BJ (cell line): ENCODE measurements at places on chromosomes 6 and 20.

GRCh38 chr6:166779963-166780683, 153.1 kb upstream of the RPS6KA2 start:
- no peak for DNase-seq

- no peak for DNase-seq
Observed at GRCh38 chr20:51720854-51721253, 47.3 kb downstream of the ATP9A start.

GRCh38 chr6:75386050-75386770, 101.6 kb upstream of the TMEM30A start:
- no peak for DNase-seq

- DNase-seq, result no peak
Observed at GRCh38 chr20:39433466-39433865, 471.3 kb downstream of the DHX35 start.

- DNase-seq, result no peak
Observed at GRCh38 chr6:11208267-11208666, 24.2 kb downstream of the NEDD9 start.

DNA sequence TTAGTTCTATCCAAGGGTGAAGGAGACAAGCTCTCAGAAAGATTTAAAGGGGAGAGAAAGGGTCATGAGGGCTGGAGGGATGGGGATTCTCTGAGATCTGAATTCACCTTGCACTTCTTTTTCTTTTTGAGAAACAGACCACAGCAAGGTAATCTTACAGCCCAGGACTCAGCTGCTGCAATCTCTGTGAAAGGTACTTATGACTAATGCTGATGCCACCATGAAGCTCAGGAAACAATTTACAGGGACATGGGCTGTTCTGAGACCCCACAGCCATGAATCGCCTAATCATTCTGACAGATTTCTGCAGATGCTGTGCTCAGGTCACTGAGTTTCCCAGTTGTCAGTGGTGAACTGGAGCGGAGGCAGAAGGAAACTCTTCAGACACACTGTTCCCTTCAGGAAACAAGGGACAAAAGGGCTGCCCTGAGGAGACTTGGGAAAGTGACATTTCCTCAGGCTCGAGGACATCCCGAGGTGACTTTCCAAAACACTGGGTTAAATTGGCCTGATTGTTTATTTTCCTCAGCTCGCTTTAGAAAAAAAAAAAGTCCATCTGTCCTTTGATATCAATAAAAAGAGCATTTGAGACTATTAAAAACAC, 103.8 kb upstream of the PLCB4 start:
- no peak for DNase-seq

- no peak for DNase-seq
Observed at GRCh38 chr6:79984261-79984660, 20.2 kb upstream of the TTK start.

GRCh38 chr6:87171938-87172633, 16.7 kb downstream of the ZNF292 start:
- DNase-seq, result no peak

DNA sequence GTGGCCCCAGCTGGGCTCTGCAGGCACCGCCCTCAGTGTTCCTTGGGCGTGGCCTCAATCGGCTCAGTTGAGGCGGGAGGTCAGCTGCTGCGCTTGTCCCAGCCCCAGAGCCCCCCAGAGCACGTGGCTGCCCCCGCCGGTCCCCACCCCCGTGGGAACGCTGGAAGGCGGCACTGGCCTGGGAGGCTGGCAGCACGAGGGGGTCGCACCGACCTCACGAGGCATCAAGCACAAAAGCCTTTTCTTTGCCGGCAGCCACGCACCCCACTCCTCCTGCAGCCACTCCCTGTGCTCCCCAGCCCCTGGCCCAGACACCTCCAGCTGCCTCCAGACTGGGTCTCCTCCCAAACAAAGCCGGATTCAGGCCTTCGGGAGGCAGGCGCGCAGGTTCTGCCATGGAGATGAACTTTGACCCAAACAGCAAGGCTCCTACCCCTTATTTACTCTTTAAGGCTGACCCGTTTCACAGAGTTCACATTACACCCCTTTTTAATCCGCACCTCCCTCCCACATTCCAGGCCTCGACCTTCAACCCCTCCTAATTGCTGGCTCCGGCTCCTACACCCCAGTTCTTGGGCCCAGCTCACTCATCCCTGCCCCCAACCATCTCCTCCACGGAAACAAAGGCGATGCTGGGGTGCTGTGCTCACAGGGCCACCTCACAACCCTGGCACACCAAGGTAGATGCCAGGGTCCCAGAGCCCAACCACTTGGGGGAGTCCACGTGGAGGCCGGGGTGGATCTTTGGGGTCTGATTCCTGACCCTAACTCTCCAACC, 111.7 kb downstream of the NOL4L start:
- no peak for DNase-seq

GRCh38 chr20:62824476-62825332, 7.9 kb downstream of the COL9A3 start:
- no peak for DNase-seq

GRCh38 chr6:246352-246751, 45.9 kb upstream of the DUSP22 start:
- DNase-seq, result no peak

DNA sequence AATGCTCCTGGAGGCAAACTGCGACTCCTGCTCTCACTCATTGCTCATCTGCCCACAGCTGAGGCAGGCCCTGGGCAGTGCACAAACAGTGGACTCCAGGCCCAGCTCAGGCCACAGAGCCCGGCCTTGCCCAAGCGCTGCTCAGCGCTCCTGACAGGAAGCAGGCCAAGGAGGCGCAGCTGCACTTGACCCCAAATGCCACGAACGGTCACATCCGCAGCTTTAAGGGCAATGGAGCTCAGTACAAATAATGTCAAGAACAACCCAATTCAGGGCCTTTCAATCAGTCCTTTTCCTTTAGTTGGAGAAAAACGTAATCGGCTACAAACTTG, 33.8 kb downstream of the RRBP1 start:
- DNase-seq, result no peak
